Esophagus muscularis mucosa (tissue), 4 donors: ENCODE measurements at places on chromosomes 3 and 15. TPM values are rescaled to one million over a fixed set of nuclear protein-coding genes. Genes with fewer than 3 reads are reported as not detected.

The ZPLD1 gene
- 0.26 TPM for total RNA-seq

The CIDEC gene
- total RNA-seq: 2.4 TPM

The NCEH1 gene
- 3.0 TPM for total RNA-seq

DNA sequence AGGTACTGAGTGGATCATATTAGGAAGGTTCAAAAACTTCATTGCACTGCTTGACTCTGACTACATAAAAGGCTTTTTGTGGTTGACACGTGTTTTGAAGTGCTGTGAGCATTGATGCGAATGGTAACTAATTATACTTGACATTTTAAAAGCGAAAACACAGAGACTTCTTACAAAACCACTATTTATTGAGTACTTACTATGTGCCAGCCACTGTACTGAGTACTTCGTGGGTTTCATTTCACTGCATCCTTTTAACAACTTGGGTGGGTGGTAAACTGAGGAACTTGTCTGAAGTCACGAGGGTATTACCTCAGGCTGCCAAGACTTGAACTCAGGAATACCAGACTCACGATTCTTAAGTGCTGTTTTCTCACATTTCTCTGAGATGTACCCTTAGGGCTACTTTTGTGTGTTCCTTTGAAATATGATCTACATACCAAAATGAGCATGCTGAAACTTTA is 45.3 kb upstream of the PPP4R2 start:
- H3K4me3 ChIP-seq: no peak overlapping the region
- no peak overlapping the region for H3K27ac ChIP-seq
- no peaks in the 10 kb centered on the region for H3K36me3 ChIP-seq
- H3K27me3 ChIP-seq: no peaks in the 10 kb centered on the region
- H3K4me1 ChIP-seq: no peaks in the 10 kb centered on the region

GRCh38 chr3:133301194-133301593 is 98.7 kb upstream of the BFSP2 start:
- no peaks in the 10 kb centered on the region for H3K36me3 ChIP-seq
- H3K4me1 ChIP-seq: peaks cover 12% of the 10 kb centered on the region
- no peak for DNase-seq
- no peak overlapping the region for H3K27ac ChIP-seq
- H3K4me3 ChIP-seq: no peak overlapping the region

GRCh38 chr3:96966181-96966929 is 152.0 kb downstream of the EPHA6 start:
- no peak for DNase-seq
- H3K4me3 ChIP-seq: no peak overlapping the region
- no peaks in the 10 kb centered on the region for H3K4me1 ChIP-seq
- no peak overlapping the region for H3K27ac ChIP-seq
- no peaks in the 10 kb centered on the region for H3K27me3 ChIP-seq
